Gastroesophageal sphincter (tissue), 4 donors: ENCODE measurements at places on chromosomes 5 and 9. TPM values are rescaled to one million over a fixed set of nuclear protein-coding genes. Genes with fewer than 3 reads are reported as not detected.

The SPATA31A3 gene
- not detected for total RNA-seq

The CDKN2A gene
- 9.7 TPM for total RNA-seq

The PPP1R2B gene
- total RNA-seq, result not detected

The SCGB3A2 gene
- total RNA-seq, result not detected

The UBAP2 gene
- total RNA-seq, result 27.5 TPM

The PHF24 gene
- 0.30 TPM for total RNA-seq

The MAPKAP1 gene
- total RNA-seq, result 80.8 TPM

The FOXI1 gene
- not detected for total RNA-seq

The TNFSF15 gene
- total RNA-seq, result 0.27 TPM

The PPIC gene
- 41.5 TPM for total RNA-seq

The DMRTA1 gene
- 3.7 TPM for total RNA-seq

The SCAI gene
- total RNA-seq, result 7.8 TPM

The ALDH7A1 gene
- total RNA-seq, result 13.6 TPM

The BNC2 gene
- 107 TPM for total RNA-seq

The APBA1 gene
- total RNA-seq, result 10.5 TPM

The ISCA1 gene
- 81.2 TPM for total RNA-seq

The FGF18 gene
- total RNA-seq, result 2.1 TPM

The ACOT12 gene
- not detected for total RNA-seq

The C9 gene
- not detected for total RNA-seq

The LCN10 gene
- total RNA-seq, result 7.9 TPM

The SIT1 gene
- 1.6 TPM for total RNA-seq

The PCSK1 gene
- total RNA-seq, result 1.6 TPM
